ENCODE measurements at places on chromosomes 6 and 20.

DNA sequence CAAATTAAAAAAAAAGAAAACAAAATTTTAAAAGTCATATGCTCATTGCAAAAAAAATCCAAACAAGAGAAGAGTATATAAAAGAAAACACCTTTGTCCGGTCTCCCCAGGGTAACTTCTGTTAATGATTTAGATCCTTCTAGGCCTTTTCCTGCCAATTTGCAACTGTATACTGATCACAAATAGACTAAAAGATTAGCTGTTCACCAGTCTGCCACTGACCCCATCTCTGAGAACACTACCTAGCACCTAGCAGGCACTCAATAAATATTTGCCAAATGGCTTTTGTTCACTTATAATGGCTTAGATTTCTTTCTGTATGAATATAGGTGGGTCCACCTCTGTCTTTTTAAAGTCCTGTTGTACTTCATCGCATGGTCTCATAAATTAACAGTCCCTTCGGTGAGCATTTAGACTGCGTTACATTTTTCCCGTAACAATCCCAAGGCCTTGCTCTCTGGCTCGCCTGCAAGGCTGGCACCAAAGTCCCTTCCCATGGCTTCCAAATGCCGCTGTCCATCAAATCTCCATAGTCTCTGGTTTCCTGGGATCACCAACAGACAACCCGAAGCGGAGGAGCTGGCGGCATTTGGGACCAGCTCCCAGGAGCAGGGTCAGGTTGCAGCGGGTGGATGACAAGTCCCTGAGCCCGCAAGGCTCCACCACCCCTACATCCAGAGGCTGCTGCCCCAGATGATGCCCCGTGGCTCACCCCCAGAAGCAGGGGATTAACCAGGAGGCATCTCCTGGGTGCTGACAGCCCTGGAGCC lies 11.8 kb downstream of the JPH2 start:
- no peak for DNase-seq

- DNase-seq: no peak
Observed at GRCh38 chr6:42783876-42784642, 2.2 kb downstream of the BICRAL start.

GRCh38 chr6:144234399-144234798 lies 50.7 kb upstream of the UTRN start:
- no peak for DNase-seq

DNA sequence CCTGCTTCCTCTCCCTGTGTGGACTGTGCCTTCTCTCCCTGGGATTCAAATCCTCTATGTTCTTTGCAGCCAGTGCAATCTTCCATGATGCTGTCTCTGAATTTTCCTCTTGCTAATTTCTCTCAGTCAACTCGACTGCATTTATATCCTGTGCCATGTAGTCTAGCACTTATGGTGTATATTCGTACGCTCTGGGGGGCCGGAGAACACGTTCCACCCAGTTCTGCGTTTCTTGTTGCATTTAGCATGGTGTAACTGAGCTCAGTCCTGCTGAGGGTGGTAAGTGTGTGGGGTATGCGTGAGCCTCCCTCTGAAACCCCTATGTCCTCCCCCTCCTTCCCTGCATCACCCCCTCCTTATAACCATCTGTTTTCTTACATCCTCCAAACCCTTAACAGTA lies 42.0 kb downstream of the ADTRP start:
- DNase-seq: no peak

GRCh38 chr6:104486035-104486434 lies 373.7 kb downstream of the HACE1 start:
- DNase-seq: no peak

DNA sequence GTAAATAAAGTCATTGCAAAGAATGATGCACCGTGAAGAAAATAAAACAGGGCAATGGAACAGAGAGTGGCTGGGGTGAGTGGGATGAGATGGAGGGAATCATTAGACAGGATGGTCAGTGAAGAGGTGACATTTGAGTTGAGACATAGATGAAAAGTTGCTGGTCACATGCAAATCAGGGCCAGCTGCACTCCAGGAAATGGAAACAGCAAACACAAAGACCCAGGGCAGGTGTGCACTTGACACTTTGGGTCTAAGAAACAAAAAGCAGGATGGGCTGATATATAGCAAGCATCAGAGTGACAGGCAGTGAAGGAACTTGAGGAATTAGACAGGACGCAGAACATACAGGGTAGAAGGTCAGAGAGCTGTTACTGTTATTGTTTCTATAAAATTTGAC lies 171.5 kb upstream of the RIPOR2 start:
- no peak for DNase-seq

- DNase-seq: no peak
Observed at GRCh38 chr6:71481801-71482200, 193.2 kb downstream of the OGFRL1 start.

- no peak for DNase-seq
Observed at GRCh38 chr20:52105442-52106422, 85.8 kb downstream of the ZFP64 start.

- DNase-seq: no peak
Observed at GRCh38 chr6:20349225-20349624, 52.5 kb upstream of the E2F3 start.

- DNase-seq: no peak
Observed at GRCh38 chr6:125198398-125198937, 44.9 kb downstream of the TPD52L1 start.

DNA sequence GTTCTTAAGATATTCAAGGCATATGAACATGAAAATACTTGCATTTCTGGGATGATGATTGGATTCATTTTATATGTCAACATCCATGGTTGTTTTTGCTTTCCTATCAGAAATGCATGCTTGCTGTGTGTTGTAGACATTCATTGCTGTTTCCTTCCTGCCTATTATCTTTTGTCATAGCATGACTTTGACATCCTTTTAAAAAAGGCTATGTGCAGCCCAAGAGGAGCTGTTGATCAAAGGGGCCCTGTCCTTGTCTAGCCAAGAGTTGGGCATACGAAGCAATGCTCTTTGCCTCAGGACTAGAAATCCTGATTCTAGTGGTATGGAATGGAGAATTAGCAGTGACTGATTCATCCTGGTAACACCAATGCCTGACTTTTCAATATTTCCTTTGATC lies 143.1 kb downstream of the RNF144B start:
- no peak for DNase-seq

GRCh38 chr6:35219683-35220326 lies 6.0 kb downstream of the SCUBE3 start:
- no peak for DNase-seq

GRCh38 chr6:89239338-89239737 lies 22.2 kb upstream of the GABRR1 start:
- peak; percentile 62 for DNase-seq

GRCh38 chr6:43838276-43839036 lies 68.4 kb downstream of the VEGFA start:
- DNase-seq: no peak

- no peak for DNase-seq
Observed at GRCh38 chr6:160428069-160428430, 79.9 kb downstream of the SLC22A3 start.

DNA sequence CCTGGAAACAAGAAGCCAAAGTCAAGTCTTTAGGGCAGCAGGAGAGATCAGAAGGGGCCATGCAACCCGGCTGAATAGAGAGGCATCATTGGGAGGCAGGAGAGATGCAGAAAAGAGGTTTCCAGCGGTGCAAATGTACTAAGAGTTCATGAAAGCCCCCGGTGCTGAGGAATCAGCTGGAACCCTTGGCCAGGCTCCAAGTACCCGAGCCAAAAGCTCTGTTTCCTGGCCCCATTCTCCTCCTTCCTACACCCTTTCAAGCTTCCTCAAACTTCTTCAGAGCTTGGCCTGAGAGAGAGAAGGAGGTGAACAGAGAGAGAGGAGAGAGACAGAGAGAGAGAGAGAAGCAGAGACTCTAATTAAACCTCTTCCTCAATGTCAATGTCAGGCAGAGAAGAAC lies 433.5 kb downstream of the PRKN start:
- no peak for DNase-seq

GRCh38 chr6:118383924-118384323 lies 164.2 kb upstream of the PLN start:
- no peak for DNase-seq

- DNase-seq: no peak
Observed at GRCh38 chr20:23544133-23544532, 24.2 kb downstream of the CST9L start.

DNA sequence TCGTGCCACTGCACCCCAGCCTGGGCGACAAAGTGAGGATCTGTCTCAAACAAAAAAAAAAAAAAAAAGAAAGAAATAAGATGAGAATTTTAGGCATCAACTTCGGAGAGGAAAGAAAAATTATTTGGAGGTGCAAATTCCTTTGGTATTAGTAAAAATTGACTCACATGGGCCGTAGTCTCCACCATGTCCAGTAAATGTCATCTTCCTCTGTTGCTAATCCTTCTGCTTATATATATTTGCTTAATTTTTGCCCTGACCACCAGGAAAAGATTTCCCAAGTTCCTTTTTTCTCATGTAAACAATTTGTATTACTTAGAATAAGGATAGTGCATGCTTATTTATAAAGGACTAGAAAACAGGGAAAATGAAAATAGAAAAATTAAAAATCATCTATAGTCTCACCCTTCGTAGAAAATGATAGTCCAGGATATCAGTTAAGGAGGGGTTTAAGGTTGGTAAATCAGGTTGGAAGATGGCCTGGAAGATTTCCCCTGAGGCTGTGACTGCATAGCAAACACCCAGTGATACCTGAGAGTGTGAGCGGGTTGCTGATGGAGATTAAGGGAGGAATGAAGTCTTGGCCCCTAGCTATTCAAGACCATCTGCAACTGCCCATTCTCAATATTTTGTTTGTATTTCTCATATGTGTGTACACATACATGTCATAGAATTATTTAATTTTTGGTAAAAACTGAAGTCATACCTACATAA lies 240.8 kb downstream of the ZNF217 start:
- no peak for DNase-seq

DNA sequence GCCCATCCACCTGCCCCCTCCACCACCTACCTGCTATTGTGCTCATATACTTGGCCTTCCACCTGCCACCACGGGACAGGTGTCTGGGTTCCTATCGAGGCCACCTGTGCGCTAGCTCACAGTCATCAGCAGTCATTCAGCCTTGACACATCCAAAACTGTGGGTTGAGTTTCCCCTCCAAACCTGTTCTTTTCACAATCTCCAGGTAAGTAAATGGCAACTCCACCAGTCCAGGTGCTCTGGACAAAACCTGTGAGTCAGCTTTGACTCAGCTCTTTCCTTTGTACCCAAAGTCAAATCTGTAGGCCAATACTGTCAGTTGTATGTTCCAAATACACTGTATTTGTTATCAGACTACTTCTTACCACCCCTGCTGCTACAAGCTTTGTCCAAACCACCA lies 52.6 kb downstream of the SPTLC3 start:
- no peak for DNase-seq

- DNase-seq: no peak
Observed at GRCh38 chr6:135883045-135883444, 31.5 kb downstream of the PDE7B start.

GRCh38 chr20:59636766-59637370 lies 32.5 kb downstream of the PHACTR3 start:
- DNase-seq: no peak

GRCh38 chr20:40778894-40779496 lies 90.0 kb upstream of the MAFB start:
- no peak for DNase-seq

GRCh38 chr6:86869500-86869899 lies 67.8 kb upstream of the HTR1E start:
- no peak for DNase-seq

DNA sequence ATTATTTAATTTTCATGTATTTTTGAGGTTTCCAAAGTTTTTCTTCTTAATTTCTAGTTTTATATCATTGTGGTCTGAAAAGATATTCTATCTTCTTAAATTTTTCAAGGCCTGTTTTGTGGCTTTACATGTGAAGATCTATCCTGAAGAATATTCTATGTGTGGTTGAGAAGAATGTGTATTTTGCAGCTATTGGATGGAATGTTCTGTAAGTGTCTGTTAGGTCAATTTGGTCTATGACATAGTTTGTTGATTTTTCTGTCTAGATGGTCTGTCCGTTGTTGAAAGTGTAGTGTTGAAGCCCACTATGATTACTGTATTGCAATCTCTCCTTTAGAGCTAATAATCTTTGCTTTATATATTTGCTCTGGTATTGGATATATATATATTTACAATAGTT lies 125.7 kb downstream of the CRYBG1 start:
- DNase-seq: no peak

- no peak for DNase-seq
Observed at GRCh38 chr6:20952699-20953474, 418.6 kb downstream of the CDKAL1 start.

DNA sequence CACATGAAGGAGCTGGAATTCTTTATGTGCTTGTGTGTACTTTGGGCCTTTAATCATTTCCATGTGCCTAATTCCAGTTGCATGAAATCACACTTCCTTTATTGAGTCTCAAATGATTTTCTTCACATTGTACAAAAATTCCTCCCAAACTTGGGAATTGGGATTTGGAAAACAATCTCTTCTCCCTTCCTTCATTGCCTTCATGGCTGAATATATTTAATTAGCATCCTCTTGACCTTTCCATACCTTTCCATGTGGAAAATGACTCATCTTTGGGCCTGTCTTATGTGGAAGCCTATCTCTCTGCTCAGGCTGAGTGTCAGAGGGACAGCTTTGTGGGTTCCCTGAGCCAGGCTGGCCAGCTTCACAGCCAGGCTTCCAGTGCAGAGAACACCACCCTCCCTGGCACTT lies 33.0 kb upstream of the CDH4 start:
- DNase-seq: no peak

- no peak for DNase-seq
Observed at GRCh38 chr20:52829111-52829510, 143.0 kb upstream of the TSHZ2 start.

GRCh38 chr6:53837865-53838769 lies 43.3 kb downstream of the LRRC1 start:
- DNase-seq: no peak

DNA sequence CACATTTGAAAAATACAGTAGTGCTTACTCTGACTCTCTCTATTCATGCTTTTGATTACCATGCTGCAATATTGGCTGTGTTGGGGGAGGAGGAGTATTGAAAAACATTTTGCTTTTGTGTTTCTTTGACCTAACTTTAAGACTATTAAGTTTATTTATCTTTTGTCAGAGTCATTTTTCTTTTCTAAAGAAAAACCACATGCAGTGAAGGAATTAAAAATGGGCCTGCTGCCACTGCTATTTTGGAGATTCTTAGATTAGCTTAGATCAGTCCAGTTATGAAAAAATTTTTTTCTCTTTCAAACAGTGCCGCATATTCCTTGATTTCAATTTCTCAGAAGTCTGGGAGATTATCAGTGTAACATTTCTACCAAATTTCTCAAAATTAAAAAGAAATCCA lies 36.1 kb downstream of the BCKDHB start:
- no peak for DNase-seq

DNA sequence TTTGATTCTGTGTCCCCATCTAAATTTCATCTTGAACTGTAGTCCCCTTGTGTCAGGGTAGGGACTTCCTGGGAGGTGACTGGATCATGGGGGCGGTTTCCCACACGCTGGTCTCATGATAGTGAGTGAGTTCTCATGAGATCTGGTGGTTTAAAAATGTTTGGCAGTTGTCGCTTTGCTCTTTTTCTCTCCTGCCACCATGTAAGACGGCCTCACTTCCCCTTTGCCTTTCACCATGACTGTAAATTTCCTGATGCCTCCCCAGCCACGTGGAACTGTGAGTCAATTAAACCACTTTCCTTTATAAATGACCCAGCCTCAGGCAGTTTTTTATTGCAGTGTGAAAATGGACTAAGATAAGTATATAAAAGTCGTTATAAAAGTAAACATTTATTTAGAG lies 80.5 kb upstream of the SGK1 start:
- DNase-seq: no peak

GRCh38 chr6:55290736-55291135 lies 36.5 kb upstream of the GFRAL start:
- DNase-seq: no peak

- no peak for DNase-seq
Observed at GRCh38 chr6:102197211-102197610, 803.7 kb downstream of the GRIK2 start.

- peak; percentile 69 for DNase-seq
Observed at GRCh38 chr6:106300944-106301343, 24.6 kb downstream of the ATG5 start.

All from CD4-positive, CD25-positive, alpha-beta regulatory T cell (primary cell).